ENCODE measurements at places on chromosomes 7 and 10. TPM values are rescaled to one million over a fixed set of nuclear protein-coding genes. Genes with fewer than 3 reads are reported as not detected.

GRCh38 chr7:113805976-113806375 lies 112.8 kb downstream of the PPP1R3A start:
- no peak for DNase-seq

GRCh38 chr7:7110706-7111105 lies 71.6 kb upstream of the C1GALT1 start:
- DNase-seq: no peak

The NPC1L1 gene
- total RNA-seq: not detected

The CALML5 gene
- not detected for total RNA-seq

GRCh38 chr10:126394948-126395347 lies 6.7 kb upstream of the ADAM12 start:
- DNase-seq: no peak

DNA sequence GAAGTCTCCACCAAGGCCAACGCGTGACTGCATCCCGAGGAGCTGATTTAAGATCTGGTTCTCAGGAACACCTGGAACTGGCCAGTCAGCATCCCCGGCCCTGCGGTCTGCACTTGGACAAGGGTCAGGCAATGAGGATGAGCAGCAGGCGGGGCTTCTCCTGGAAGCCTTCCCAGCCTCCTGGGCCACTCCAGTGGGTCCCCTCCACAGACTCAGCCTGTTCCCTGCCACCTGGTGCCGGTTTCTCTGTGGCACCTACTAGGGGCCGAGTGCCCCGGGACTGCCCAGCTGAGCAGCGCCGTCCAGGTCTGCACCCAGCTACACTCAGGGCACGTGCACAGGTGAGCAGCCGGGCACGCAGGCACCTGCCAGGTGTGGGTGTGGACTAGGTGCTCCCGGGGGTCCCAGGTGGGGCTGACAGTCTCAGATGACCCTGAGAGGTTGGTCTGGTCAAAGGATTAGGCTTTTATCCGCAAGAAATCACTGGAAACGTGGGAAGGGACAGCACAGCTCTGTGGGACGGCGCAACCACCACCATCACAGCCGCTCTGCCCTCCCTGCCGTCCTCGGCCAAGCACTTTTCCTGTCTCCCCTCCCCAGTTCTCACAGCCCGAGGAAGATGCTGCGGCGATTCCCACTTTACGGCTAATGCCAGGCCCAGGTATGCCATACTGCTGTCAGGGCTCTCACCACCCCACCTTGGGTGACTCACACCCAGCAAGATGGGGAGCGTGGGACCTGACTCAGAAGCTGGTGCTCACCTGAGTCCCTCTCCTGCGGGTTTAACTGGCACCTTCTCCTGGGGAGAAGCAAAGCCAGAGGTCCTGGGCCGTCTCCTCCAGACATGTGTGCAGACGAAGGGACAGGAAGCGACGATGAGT lies 166.0 kb downstream of the RNF216 start:
- DNase-seq: no peak

The NME8 gene
- total RNA-seq: not detected

DNA sequence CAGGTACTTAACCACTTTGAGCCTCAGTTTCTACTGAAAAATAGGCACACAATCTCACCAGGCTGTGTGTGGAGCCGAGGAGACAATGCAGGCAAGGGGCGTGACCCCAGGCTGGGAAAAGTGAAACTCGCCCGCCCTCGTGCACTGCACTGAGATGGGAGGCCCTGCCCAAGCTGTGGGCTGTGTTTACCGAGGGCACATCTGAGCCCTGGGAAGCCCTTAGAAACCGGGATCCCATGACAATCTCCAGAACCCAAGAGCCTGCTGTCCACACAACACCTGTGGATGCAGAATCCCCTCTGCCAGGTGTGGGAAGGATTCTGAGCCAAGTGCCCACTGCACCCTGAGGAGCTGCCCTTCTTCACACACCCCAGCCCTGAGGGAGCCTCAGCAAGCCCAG lies 198.3 kb downstream of the GRID1 start:
- no peak for DNase-seq

DNA sequence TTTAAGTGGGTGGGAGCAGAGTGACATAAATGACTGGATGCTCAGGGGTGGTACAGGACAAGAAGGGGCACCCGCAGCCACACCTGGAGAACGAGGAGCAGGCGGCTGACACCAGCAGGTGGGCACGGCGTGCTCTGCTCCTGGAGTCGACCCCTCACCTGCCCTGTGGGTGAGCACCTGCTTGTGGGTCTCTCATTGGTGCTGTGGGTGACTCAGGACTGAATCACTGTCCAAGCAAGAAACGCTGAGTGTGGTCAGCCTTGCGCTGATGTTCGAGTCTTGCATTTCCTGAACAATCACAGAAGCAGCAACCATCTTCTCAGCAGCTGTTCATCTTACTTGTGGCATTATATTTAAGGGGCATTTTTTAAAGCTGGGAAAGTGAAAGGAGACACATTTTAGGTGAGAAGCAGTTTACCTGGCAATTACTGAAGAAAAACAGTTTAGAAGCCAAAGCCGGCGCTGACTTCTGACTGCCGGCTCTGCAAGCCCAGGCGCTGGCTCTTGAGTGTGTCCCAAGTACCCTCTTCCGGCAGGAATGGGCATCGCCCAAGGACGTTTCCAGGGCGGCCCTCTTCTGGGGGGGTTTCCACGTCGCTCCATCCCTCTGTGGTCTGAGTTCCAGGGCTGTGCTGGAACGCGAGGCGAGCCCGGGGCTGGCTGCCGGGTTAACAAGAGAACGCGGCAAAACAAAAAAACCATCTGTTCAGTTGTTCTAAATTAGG lies 145.2 kb upstream of the PFKP start:
- DNase-seq: no peak

GRCh38 chr10:8079126-8079525 lies 24.6 kb downstream of the GATA3 start:
- no peak for DNase-seq

- DNase-seq: no peak
These were observed 20.9 kb downstream of the SLC25A13 start for GRCh38 chr7:96300986-96301385.

DNA sequence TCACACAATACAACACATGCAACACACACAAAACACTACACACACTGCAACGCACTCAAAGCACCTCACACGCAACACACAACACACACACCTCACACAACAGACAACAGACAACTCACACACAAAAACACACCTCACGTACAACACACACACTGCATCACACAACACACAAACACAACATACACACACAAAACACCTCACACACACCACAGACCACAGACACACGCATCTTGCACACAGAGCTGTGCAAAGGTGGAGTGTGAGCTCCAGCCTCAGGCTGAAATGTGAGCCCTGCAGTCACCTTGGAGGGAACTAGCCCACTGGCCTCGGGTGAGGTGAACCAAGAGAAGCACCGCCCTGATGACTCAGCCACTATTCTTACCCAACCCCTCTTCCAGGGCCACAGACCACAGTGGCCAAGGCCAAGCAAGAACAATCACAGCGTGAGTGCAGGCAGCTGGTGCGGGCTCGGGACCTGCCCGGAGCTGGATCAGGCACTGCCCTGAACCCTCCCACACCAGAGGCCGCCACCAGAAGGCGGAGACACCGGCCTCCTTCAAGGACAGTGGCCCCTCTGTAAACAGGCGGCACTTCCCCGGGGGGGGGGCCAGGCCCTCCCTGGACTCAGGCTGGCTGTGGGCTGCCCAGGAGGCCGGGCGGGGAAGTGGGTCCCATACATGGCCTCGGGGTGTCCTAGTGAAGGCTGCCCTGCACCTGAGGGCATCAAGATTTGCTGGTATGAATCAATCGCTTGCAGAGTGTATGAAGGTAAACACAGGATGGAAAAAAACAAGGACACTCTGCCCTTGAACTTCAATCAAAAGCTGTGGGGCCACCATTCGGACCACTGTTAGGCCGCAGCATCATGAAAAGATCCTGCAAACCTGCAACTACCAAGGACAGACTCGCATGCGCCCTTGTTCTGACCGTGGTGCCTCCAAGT lies 106.7 kb downstream of the TNS3 start:
- peak; percentile 18 for DNase-seq

The EPHA1 gene
- not detected for total RNA-seq

GRCh38 chr10:61464461-61465170 lies 11.4 kb upstream of the TMEM26 start:
- DNase-seq: no peak

DNA sequence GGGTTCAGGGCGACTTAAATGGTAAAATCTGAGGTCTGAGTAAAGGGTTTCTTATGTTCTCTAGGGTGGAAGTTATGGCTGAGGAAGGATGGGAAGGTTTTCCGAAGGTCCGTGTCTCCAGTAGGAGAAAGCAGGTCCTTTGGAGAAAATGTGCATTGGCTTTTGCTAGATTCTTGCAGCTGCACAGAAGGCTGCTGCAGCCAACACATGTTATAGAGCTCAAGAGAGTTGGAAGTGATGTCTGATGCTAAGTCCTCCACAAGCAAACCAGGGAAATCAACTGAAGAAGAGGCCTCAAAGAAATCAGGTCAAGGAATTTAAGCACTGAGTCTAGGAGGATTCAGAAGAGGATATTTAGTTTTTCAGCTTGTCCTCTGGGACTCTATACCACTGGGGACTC lies 404.6 kb downstream of the LRMDA start:
- DNase-seq: no peak

The VWDE gene
- total RNA-seq: not detected
